ENCODE measurements at places on chromosomes 3 and 15. TPM values are rescaled to one million over a fixed set of nuclear protein-coding genes. Genes with fewer than 3 reads are reported as not detected.

CCK gene
- 0.94 TPM for total RNA-seq

MESP2 gene
- total RNA-seq, result 0.62 TPM

EXD1 gene
- total RNA-seq, result not detected

ANKRD63 gene
- not detected for total RNA-seq

HPS3 gene
- total RNA-seq, result 38.8 TPM

ARID3B gene
- total RNA-seq, result 4.8 TPM

SAMD7 gene
- not detected for total RNA-seq
